Stimulated activated CD4-positive, alpha-beta T cell treated with anti-CD3 and anti-CD28 coated beads, Interleukin-2, amount 100 ng/mL, for 4 hours (primary cell): ENCODE measurements at places on chromosomes 2 and 18.

GRCh38 chr2:11889854-11890253 is 143.4 kb downstream of the LPIN1 start:
- DNase-seq: no peak

- no peak for DNase-seq
Observed at GRCh38 chr2:17388798-17389197, 129.4 kb downstream of the RAD51AP2 start.

GRCh38 chr2:42045352-42045751 is 2.5 kb upstream of the PKDCC start:
- no peak for DNase-seq

DNA sequence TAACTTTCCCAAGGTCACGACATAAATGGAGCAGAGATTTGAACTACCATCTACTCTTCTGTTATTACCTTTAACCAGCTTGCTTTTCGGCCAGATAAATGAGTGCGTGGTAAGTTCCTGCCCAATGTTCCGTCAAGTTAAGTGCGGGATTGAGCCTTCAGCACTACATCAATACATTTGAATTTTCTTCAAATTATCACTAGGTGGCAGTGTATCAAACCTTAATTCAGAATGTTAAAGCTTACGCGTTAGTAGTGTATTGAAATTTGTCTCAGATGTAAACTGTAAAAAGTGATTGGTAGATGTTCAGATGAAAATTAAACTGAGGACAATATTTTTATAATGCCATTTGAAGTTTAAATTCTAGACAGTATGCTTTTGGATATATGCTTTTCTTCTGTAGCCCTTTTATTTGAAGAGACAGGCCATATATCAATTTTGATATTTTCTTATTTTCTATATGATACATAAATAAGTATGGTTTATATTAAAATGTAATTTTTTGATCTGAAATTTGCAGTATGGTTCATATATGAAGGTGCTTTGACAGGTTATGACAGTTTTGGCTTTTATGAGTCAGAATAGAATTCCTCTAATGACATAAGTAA is 681.3 kb downstream of the ADCYAP1 start:
- no peak for DNase-seq

- DNase-seq: no peak
Observed at GRCh38 chr2:49255409-49255971, 101.2 kb upstream of the FSHR start.

GRCh38 chr2:197705121-197705911 is at the start of gene MARS2:
MARS2 (plus strand) TSS chr2:197705369; CDS start chr2:197705406, 37 bp downstream.
- DNase-seq: peak; percentile 90

DNA sequence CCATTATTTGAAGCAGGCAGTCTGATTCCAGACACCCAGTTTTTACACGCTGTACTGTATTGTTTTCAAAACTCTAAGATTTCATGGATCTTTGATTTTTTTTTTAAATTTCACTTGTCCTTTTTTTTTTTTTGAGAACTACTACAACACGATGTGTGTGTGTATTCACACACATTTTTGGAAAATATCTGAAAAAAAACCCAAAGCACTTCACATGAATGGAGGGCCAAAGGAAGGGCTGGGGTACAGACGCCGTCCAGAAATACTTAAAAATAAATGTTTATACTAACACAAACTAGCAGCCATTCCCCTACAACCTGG is 314 bp upstream of the SSB start:
- no peak for DNase-seq

DNA sequence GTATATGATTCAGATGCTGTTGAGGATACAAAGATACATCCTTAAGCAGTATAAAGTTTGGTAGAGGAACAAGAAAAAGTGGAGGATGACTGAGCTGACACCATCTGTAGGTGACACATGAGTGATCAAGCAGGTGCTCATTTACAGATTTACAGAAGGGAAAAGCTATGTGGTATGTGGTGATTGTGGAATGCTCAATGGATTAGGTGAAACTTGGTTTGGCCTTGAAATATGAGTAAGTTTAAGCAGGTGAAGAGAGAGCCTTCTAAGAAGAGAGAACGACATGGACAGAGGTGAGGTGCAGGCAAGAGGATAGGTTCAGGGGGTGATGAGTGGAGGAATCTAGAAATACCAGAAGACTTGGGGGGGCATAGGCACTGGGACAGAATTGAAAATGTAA is 5.9 kb downstream of the ASXL3 start:
- DNase-seq: no peak

GRCh38 chr2:236177604-236177966 is 9.4 kb upstream of the GBX2 start:
- DNase-seq: no peak

DNA sequence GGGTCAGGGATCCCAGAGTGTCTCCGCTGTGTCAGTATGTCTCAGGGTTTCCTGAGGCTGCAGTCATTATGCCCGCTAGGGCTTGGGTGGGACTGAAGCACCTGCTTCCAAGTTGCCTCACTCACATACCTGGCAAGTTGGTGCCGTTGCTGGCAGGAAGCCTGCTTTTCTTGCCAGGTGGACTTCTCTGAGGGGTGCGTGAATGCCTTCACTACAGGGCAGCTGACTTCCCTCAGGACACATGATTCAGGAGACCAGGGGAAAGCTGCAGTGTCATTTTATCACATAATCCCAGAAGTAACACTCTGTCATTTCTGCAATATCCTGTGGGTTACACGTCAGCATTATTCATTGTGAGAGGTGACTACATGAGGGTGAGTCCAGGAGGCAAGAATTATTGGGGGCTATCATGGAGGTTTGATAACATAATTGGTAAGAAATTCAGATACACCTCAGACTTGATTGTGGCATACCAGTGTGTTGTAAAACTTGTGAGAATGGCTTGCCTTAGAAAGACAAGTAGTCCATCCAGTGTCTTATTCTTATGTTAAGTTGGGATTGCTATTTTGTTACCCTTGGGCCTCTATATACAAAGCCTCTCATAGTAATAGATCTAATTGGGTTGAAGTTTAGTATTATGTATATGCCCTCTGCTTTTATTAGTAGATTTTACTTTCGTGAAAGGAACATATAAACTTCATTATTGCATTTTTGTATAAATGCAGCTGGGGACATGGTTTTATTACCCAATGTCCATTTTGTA is 44.1 kb downstream of the NEDD4L start:
- no peak for DNase-seq
